ENCODE measurements at places on chromosomes 7 and 10. TPM values are rescaled to one million over a fixed set of nuclear protein-coding genes. Genes with fewer than 3 reads are reported as not detected.

CLDN15 gene
- total RNA-seq, result 10.3 TPM

EN2 gene
- 0.99 TPM for total RNA-seq

PLAC9 gene
- not detected for total RNA-seq

SORCS1 gene
- not detected for total RNA-seq

TSPAN15 gene
- total RNA-seq, result 125 TPM

FEZF1 gene
- not detected for total RNA-seq

ITGA8 gene
- total RNA-seq, result not detected

CALHM1 gene
- total RNA-seq, result not detected

KCP gene
- total RNA-seq, result 0.09 TPM

SEPHS1 gene
- 58.3 TPM for total RNA-seq

CEP55 gene
- total RNA-seq, result 65.2 TPM

GDF10 gene
- 0.22 TPM for total RNA-seq

OR6B1 gene
- not detected for total RNA-seq

PLXNA4 gene
- 1.1 TPM for total RNA-seq

WNT2 gene
- not detected for total RNA-seq

HOXA2 gene
- 0.97 TPM for total RNA-seq

GARIN1A gene
- 0.73 TPM for total RNA-seq

NANOS1 gene
- total RNA-seq, result 3.9 TPM

FBH1 gene
- total RNA-seq, result 44.7 TPM

COL28A1 gene
- total RNA-seq, result 0.60 TPM

TRIM73 gene
- 1.7 TPM for total RNA-seq

CLEC2L gene
- total RNA-seq, result 0.44 TPM

COMTD1 gene
- total RNA-seq, result 57.6 TPM

FAM24B gene
- total RNA-seq, result 14.8 TPM

PHYHIPL gene
- 0.39 TPM for total RNA-seq

SKIDA1 gene
- 0.91 TPM for total RNA-seq

CNTNAP2 gene
- not detected for total RNA-seq

GRM3 gene
- not detected for total RNA-seq

ZPBP gene
- total RNA-seq, result not detected
